ENCODE measurements at places on chromosomes 12 and 14.

GRCh38 chr12:124637581-124637981 lies 70.2 kb upstream of the NCOR2 start:
- no peak for DNase-seq

- DNase-seq, result no peak
Observed at GRCh38 chr12:25894759-25895158, 63.7 kb upstream of the RASSF8 start.

GRCh38 chr14:101812071-101812470 lies 50.6 kb downstream of the PPP2R5C start:
- no peak for DNase-seq

DNA sequence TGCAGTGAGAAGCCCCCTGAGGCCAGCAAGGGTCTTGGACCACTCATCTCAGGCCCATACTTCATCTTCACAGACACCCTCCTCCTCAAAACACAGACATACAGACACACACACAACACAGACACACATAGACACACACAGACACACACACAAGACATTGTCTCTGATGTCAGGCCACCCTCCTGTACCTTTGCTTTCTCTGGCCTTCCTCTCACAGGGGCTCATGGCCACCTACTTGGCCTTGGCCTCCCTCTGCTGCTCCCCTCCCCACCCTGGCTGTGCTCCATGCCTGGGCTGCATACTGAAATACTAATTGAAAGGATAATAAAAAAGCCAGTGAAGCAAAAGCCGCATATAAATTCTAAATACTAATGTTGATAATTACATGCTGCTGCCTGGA lies 1.6 kb upstream of the SYNDIG1L start:
- DNase-seq, result no peak

- DNase-seq, result no peak
Observed at GRCh38 chr12:57576613-57577160, 14.3 kb upstream of the PIP4K2C start.

- DNase-seq, result no peak
Observed at GRCh38 chr12:6929466-6930452, 2.0 kb downstream of the ATN1 start.

DNA sequence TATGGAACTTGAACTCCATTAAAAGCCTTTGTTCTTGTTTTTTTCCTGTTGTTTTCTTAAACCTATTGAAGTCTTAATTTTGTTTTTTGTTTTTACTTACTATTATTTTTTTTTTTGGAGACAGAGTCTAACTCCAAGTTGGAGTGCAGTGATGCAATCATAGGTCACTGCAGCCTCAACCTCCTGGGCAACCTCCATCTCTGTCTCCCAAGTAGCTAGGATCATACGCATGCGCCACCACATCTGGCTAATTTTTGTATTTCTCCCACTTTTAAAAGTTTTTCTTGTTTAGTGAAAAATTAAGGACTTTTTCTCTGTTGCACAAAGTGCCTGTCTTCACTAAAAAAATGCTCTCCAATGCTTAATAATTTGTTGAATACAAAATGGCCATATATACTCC lies 76.2 kb downstream of the SCN8A start:
- no peak for DNase-seq

- DNase-seq, result no peak
Observed at GRCh38 chr12:128542844-128543243, 275.9 kb downstream of the TMEM132C start.

- no peak for DNase-seq
Observed at GRCh38 chr14:74838166-74838565, 37.8 kb downstream of the PROX2 start.

GRCh38 chr14:26719514-26719913 lies 121.7 kb upstream of the NOVA1 start:
- no peak for DNase-seq

DNA sequence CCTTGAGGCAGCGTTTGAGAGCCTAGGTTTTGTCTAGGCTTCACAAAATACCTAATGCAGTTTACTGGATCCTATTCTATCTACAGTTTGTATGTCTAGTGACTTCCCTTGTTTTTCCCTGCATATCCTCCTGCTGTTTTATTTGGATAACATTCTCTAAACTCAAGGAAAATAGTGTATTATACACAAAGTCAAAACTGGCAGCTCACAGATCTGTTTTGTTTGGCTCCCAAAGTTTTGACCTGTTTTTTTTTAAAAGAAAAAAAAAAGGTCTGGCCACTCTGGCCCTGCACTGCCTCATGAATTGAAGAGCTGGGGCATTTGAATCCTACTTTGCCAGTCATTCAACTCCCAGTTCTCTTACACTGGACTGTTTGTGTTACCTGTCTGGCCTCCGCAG lies 155.3 kb downstream of the KICS2 start:
- DNase-seq, result no peak

- DNase-seq, result no peak
Observed at GRCh38 chr12:124852911-124853427, 10.7 kb downstream of the SCARB1 start.

DNA sequence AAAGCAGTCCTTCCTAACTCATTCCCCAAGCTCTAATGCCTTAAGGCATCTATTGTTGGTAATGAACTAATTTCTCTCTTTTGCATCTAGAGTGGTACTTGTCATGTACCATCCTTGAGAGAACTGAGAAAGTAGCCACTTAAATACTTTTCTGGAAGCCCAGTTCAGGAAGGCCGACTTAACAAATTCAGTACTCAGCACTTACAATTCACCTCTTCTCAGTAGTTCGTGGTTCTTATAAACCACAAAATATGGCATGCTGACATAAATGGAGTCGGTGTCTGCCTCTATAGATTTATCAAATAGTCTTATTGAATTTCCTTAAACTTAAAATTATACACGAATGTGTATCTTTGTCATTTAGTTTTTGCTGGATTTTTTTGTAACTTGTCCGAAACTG lies 9.4 kb upstream of the COCH start:
- no peak for DNase-seq

- no peak for DNase-seq
Observed at GRCh38 chr12:74412606-74413230, 124.9 kb upstream of the ATXN7L3B start.

DNA sequence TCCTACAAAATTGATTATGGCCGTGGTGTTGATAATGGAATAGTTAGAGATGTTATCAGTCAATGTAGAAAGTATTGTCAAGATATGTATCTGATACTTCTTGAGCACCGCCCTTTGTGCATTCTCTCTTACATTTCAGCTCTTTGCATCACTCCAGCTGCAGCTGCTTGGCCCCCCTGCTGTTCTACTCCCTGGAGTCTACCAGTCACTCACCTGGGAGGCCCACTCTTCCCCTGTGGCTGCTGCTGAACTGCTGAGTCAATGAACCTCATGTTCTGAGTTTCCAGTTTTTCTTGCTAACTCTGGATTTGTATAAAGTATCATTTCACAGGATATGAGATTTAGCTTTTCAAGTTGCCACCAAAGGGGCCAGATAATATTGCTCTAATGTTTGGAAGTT lies 312.8 kb upstream of the SLC16A7 start:
- DNase-seq, result no peak

DNA sequence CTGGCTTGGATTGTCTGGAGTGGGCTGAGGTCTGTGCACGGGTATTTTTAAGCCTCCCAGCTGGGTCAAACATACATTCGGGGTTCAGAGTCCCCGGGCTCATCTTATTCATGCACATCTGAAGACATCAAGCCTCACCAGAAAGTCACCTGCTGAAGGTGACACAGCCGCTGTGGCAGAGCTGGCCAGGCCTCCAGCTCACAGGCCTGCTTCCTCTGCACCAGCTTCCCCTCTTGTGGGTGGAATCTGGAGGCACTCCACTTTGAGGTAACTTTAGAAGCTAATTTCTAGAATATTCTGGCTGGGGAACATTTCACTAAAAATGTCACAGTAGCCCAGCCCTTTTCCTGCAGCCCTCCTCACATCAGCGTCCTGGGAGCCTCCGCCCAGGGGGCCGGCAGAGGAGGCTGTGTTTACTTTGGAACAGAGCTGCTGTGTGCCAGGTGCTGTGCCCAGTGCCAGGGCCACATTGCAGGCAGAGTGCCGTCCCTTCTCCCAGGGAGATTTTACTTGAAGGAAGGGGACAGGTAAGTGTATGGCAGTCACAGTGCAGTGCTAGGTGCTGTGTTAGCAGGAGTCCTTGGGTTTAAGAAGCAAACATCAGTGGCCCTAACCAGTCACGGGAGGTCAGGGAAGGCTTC lies 62.2 kb downstream of the TSPAN11 start:
- DNase-seq, result no peak

DNA sequence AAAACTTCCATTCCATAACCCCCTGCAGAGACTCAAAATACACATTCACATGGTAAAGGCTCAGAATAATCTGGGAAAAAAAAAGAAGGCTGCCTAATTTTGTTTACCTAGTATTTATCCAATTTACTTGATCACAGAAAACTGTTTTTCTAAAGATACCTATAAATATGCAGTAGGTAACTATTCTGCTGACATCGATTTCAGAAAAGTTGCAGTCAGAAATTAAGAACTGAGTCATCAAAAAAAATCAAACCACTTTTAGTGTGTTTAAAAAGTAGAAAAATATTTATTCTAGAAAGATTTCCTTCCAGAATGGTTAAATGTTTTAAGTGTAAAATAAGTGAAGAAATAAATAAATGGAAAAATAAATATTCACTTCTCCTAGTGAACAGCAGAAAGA lies 254.5 kb upstream of the CAND1 start:
- no peak for DNase-seq

DNA sequence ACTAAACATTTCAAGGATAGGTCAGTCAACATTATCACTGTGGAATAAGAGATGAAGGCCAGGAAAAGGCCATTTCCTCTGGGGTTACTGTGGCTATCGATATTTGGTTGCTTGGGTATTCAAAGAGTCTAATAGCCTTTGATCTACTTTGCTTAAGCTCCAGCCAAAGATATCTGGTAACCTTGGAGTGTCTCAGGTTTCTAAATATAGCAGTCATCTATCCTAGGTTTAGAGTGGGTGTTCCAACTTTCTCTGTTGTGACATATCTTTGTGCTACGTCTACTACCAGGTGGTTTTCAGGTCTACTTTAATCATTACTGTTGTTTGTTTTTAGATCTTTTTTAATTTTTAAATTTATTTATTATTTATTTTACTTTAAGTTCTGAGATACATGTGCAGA lies 42.4 kb downstream of the RDH12 start:
- DNase-seq, result no peak

DNA sequence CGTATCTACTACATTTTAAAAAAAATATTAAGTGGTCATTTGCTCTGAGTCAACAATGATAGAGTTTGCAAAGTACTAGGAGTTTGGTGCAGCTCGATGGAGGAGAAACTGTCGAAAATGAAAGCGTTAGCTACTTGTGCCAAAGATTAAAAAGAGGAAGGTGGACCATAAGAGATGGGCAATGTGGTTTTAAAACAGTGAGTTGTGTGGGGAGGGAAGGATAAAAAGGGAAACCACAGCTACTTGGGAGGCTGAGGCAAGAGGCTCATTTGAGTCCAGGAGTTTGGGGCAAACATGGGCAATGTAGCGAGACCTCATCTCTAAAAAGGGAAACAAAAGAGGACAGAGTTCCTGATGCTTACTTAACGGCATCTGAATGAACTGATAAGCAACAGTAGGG lies 18.2 kb upstream of the STRAP start:
- DNase-seq, result no peak

- DNase-seq, result no peak
Observed at GRCh38 chr12:42933461-42934081, 344.0 kb upstream of the PRICKLE1 start.

DNA sequence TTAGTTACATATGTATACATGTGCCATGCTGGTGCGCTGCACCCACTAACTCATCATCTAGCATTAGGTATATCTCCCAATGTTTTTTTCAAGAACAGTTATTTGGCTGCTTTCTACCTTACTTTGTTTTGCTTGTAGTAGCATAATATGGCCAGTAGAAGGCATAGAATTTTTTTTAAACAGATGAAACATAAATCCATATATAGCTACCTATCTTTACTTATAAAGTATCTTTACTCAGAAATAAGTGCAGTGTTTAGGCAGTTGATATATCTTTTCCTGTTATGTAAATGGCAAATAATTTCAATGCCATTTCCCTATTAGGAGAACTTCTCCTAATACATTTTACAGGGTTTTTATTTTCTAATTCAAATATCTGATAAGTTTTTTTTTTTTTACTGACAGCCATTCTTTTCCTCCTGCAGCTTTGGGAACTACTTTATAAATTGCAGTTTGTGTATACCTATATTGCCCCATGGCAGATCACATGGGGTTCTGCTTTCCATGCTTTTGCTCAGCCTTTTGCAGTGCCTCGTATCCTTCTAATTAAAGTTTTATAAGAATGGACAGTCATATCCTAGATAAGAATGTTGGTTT lies 143.1 kb downstream of the PCNX1 start:
- no peak for DNase-seq

GRCh38 chr14:24996930-24997725 lies 52.8 kb downstream of the STXBP6 start:
- no peak for DNase-seq

DNA sequence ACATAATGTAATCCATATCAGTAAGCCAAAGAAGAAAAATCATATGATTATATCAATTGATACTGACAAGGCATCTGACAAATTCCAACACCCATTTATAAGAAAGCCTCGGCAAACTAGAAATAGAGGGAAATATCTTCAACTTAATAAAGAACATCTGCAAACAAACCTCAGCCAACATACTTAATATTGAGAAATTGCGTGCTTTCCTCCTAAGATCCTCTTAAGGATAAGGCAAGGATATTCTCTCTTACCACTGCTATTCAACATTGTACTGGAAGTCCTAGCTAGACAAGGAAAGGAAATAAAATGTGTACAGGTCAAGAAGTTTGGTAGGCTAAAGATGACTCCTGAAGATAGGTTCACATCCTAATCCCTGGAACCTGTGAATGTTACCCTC lies 115.9 kb downstream of the DERA start:
- no peak for DNase-seq

- no peak for DNase-seq
Observed at GRCh38 chr14:73712071-73712506, 2.1 kb downstream of the PNMA1 start.

DNA sequence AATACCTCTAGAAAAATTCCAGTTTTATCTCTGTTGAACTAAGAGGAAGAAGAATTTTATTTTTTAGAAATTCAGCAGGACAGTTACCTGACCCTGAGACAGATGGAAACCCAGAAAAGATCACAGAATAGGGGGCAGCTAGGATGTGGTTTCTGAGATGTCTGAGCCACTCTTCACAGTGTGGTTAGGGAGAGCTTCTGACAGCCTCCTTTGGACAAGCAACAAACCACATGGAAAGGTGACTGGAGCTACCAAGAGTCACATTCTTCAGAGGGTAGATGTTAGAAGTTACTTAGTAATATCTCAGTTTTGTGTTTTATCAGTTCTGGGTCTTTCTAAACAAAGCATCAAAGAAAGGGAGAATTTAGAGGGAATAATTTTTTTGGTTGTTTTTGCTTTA lies 117.3 kb upstream of the NAP1L1 start:
- no peak for DNase-seq

All from activated T-cell treated with anti-CD3 and anti-CD28 coated beads for 24 hours (primary cell).